NCI-H774 (cell line): ENCODE measurements at places on chromosomes 3 and 15.

DNA sequence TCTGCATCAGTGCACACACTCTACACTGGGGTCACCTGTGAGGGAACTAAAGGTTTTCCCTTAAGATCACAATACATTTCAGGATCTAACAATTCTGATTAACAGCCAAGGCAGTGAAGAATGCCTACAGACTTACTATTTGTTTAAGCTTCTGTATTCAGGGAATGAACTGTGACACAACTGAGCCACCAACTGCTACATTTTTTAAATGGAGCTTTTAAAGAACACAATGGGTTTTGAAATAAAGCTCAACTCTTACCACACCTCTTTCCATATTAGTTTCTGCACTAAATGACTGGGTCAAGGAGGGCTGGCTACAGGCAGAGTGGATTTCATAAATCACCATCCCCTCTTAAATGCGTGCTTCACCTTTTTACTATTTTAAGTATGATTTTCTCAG is 100.2 kb downstream of the TMCC1 start:
- DNase-seq, result no peak

- DNase-seq, result no peak
Observed at GRCh38 chr3:126431103-126431534, 36.4 kb downstream of the CFAP100 start.

DNA sequence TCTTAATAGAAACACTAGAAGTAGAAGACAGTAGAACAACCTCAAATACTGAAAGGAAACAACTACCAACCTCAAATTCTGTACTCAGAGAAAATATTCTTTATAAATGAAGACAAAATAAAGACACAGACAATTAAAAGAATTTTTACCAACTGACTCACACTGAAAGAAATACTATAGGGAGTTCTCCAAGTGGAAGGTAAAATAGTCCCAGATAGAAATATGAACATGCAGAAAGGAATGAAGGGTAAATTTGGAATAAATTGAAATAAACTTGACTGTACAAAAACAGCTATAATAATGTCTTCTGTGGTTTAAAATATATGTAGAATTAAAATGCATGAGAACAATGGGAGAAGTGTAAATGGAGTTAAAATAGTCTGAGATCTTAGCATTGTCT is 36.7 kb upstream of the CCDC174 start:
- DNase-seq, result no peak

DNA sequence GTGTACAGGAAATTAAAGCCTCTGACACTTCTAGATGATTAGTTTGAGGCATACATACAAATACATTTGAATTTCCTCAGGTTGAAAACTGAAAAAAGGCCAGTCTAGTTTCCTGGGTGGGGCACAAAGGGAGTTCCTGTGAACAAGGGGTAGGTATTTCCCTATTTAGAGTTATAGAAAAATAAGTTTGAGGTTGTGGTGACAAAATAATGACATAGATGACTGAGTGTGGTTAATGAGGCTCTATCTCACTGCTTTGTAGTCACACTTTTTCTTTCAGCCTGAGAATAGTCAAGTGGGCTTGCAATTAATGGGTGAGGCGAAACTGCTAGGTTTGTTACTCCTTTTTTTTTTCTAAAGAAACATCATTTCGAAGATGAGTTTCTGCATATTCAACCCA is 4.3 kb downstream of the SLCO3A1 start:
- no peak for DNase-seq

DNA sequence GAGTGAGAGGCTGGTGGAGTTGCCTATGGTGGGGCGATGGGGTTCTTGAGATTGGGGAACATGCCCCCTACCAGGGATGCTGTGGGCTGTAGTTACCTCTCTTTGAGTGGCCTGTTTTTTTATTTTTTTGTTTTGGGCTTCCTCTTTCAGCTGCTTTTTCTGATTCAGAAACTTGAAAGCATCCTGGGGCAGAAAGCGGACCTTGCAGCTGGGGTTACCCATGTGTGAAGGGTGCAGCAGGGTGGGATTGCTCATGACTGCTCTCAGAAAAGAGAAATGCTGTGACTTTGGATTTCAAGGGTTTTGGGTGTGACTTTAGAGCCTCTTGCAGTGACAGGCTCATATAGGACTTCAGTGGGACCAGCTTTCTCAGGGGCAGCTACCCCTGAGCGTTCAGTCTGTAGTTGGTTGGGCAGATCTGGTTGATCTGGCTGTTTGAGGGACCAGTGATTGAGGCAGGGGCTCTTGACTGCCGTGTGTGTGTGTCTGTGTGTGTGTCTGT is 1.8 kb downstream of the LIMD1 start:
- DNase-seq, result no peak
